Astrocyte (in vitro differentiated cells and primary cell): ENCODE measurements at places on chromosomes 2 and 18.
A peak's percentile ranks its signal among the peaks of the same experiment; 100 is the strongest.

DNA sequence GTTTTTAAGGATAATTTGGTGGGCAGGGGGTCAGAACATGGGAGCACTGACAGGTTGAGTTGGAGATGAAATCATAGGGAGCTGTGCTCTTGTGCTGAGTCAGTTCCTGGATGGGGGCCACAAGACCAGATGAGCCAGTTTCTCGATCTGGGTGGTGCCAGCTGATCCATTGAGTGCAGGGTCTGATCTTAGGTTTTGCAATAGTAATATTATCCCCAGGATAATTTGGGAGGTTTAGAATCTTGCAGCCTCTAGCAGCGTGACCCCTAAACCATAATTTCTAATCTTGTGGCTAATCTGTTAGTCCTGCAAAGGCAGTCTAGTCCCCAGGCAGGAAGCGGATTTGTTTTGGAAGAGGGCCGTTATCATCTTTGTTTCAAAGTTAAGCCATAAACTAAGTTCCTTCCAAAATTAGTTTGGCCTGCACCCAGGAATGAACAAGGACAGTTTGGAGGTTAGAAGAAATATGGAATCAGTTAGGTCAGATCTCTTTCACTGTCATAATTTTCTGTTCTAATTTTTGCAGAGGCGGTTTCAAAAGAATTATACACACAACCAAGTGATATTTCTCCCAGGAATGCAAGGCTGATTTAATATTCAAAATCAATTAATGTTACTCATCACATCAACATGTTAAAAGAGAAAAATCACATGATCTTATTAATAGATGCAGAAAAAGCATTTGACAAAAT, 23.0 kb downstream of the DBI start:
- H3K4me3 ChIP-seq: no peak overlapping the region
- no peaks in the 10 kb centered on the region for H3K27me3 ChIP-seq
- no peaks in the 10 kb centered on the region for H3K36me3 ChIP-seq
- peaks cover 10% of the 10 kb centered on the region for H3K4me1 ChIP-seq
- no peak overlapping the region for H3K27ac ChIP-seq
- DNase-seq: peak; percentile 56

- peaks cover 8% of the 10 kb centered on the region for H3K27me3 ChIP-seq
- no peak overlapping the region for H3K27ac ChIP-seq
- H3K4me1 ChIP-seq: no peaks in the 10 kb centered on the region
- DNase-seq: peak; percentile 10
- H3K36me3 ChIP-seq: no peaks in the 10 kb centered on the region
- no peak overlapping the region for H3K4me3 ChIP-seq
These were observed 80.6 kb downstream of the EN1 start for GRCh38 chr2:118766871-118767270.

GRCh38 chr2:186748354-186748753, 54.5 kb downstream of the FAM171B start:
- no peak overlapping the region for H3K4me3 ChIP-seq
- H3K27me3 ChIP-seq: no peaks in the 10 kb centered on the region
- no peak for DNase-seq

DNA sequence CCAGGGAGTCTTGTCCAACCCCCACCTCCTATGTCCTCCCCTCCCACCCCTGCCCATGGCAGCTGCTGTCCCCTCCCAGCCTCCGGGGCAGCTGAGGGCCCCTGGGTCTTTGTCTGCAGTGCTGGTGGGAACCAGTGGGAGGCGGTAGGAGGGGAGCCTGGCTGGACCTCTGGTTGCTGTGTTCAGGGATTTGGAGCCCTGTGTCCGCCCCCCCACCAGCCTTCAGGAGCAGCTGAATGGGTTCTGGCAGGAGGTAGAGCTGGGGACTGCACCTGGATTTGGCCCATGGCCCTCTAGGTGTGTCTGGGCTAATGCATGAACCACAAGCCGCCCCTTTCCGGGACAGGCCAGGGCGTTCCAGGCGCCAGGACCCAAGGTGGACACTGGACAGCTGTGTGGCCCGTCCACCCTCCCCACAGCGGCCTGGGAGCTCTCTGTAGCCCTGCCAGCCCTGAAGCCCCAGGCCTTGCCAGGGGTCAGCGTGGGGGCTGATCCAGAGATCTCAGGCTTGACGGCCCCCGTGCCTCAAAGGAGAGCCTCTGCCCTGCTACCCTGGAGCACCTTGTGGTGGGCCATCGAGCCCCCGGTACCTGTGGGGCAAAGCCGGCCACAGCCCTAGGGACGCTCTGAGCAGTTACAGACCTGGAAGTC, 25.4 kb downstream of the GPC1 start:
- DNase-seq: no peak
- peaks cover 7% of the 10 kb centered on the region for H3K36me3 ChIP-seq
- H3K4me1 ChIP-seq: no peaks in the 10 kb centered on the region
- H3K4me3 ChIP-seq: no peak overlapping the region
- H3K27me3 ChIP-seq: no peaks in the 10 kb centered on the region

GRCh38 chr2:129554373-129554772, 425.1 kb upstream of the RAB6C start:
- no peaks in the 10 kb centered on the region for H3K4me1 ChIP-seq
- H3K4me3 ChIP-seq: no peak overlapping the region
- no peaks in the 10 kb centered on the region for H3K27me3 ChIP-seq

- H3K27me3 ChIP-seq: no peaks in the 10 kb centered on the region
- no peak overlapping the region for H3K4me3 ChIP-seq
- DNase-seq: no peak
- no peak overlapping the region for H3K27ac ChIP-seq
- H3K36me3 ChIP-seq: no peaks in the 10 kb centered on the region
These were observed 148.1 kb upstream of the HS6ST1 start for GRCh38 chr2:128466776-128467175.

GRCh38 chr18:76431437-76432273, 63.4 kb downstream of the ZNF516 start:
- H3K4me1 ChIP-seq: no peaks in the 10 kb centered on the region
- H3K36me3 ChIP-seq: no peaks in the 10 kb centered on the region
- no peak overlapping the region for H3K4me3 ChIP-seq

DNA sequence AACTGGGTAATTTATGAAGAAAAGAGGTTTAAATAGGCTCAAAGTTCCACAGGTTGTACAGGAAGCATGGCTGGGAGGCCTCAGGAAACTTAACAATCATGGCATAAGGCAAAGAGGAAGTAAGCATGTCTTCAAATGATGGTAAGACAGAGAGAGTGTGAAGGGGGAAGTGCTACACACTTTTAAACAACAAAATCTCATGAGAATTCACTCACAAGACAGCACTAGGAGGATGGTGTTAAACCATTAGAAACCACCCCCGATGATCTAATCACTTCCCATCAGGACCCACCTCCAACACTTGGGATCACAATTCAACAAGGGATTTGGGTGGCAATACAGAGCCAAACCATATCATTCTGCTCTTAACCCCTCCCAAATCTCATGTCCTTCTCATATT, 34.9 kb downstream of the CFAP210 start:
- H3K27me3 ChIP-seq: no peaks in the 10 kb centered on the region
- H3K36me3 ChIP-seq: no peaks in the 10 kb centered on the region
- no peaks in the 10 kb centered on the region for H3K4me1 ChIP-seq

DNA sequence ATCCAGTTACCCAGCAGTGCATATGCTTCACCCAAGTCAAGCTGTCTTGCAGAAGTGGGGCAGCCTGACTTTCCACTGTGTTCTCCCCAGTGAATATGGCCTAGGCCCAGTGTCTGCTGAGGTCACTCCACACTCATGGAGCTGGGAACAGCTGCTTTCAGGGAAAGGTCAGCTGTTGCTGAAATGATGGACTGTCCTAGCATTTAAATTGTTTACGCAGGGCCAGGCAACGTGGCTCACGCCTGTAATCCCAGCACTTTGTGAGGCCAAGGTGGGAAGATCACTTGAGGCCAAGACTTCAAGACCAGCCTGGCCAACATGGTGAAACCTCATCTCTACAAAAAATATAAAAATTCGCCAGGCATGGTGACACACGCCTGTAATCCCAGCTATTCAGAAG, 86.5 kb downstream of the LIPG start:
- peaks cover 5% of the 10 kb centered on the region for H3K27me3 ChIP-seq
- H3K27ac ChIP-seq: no peak overlapping the region
- peaks cover 16% of the 10 kb centered on the region for H3K4me1 ChIP-seq
- no peaks in the 10 kb centered on the region for H3K36me3 ChIP-seq
- DNase-seq: no peak
- no peak overlapping the region for H3K4me3 ChIP-seq

- no peak overlapping the region for H3K4me3 ChIP-seq
- H3K27ac ChIP-seq: no peak overlapping the region
- H3K27me3 ChIP-seq: no peaks in the 10 kb centered on the region
These were observed 86.2 kb downstream of the PAX3 start for GRCh38 chr2:222212571-222212970.

GRCh38 chr18:69177702-69178101, 223.0 kb upstream of the DOK6 start:
- DNase-seq: no peak
- no peaks in the 10 kb centered on the region for H3K4me1 ChIP-seq
- no peaks in the 10 kb centered on the region for H3K36me3 ChIP-seq
- no peak overlapping the region for H3K4me3 ChIP-seq

- no peak overlapping the region for H3K27ac ChIP-seq
- H3K36me3 ChIP-seq: peaks cover 12% of the 10 kb centered on the region
- no peaks in the 10 kb centered on the region for H3K27me3 ChIP-seq
- H3K4me1 ChIP-seq: peaks cover 4% of the 10 kb centered on the region
- no peak overlapping the region for H3K4me3 ChIP-seq
These were observed 6.5 kb downstream of the TEX261 start for GRCh38 chr2:70988151-70988550.

DNA sequence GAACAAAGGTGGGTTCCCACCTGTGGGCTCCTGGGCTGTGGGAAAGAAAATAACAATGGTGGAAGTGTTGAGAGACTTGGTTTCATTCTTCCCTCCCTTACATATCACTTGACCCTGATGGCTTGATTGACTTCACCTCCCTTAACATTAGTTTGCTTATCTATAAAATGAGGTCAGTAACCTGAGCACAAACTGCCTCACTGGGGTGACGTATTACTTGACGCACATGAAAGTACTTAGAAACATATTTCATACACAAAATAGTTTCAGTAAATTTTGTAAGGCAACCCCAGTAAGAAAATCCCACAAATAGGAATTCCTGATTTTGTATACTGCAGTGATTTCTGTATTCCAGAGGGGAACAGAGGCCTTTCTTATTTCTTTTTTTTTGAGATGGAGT, 29.4 kb upstream of the LPIN2 start:
- no peak overlapping the region for H3K27ac ChIP-seq
- no peak for DNase-seq
- H3K36me3 ChIP-seq: no peaks in the 10 kb centered on the region
- H3K27me3 ChIP-seq: no peaks in the 10 kb centered on the region
- no peaks in the 10 kb centered on the region for H3K4me1 ChIP-seq

- H3K27ac ChIP-seq: no peak overlapping the region
- H3K4me1 ChIP-seq: no peaks in the 10 kb centered on the region
- H3K4me3 ChIP-seq: no peak overlapping the region
These were observed 396.2 kb downstream of the ZNF516 start for GRCh38 chr18:76098674-76099411.

GRCh38 chr2:170221317-170222288, 43.7 kb downstream of the MYO3B start:
- H3K36me3 ChIP-seq: no peaks in the 10 kb centered on the region
- no peak overlapping the region for H3K4me3 ChIP-seq
- H3K27ac ChIP-seq: no peak overlapping the region
- peak; percentile 31 for DNase-seq
- H3K27me3 ChIP-seq: no peaks in the 10 kb centered on the region

- no peaks in the 10 kb centered on the region for H3K36me3 ChIP-seq
- no peaks in the 10 kb centered on the region for H3K27me3 ChIP-seq
- no peak overlapping the region for H3K27ac ChIP-seq
These were observed 54.9 kb upstream of the HS6ST1 start for GRCh38 chr2:128373451-128374000.

DNA sequence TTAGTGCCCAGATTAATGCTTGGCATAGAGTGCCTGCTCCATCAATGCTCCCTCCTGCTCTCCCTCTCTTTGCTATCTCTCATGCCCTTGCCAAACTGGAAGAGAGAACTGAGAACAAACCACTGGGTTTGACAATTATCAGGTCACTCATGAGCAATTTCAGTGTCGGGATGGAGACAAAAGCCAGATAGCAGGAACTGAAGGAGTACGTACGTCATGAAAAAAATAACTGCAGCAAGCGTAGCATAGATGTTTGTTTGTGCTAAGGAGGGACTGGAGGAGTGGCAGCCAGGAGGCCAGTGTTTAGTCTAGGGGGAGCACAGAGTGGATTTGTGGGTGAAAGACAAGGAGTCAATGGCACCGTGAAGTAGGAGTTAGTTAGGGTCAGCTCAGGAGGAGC, 113.3 kb downstream of the POLE4 start:
- H3K27me3 ChIP-seq: no peaks in the 10 kb centered on the region
- no peaks in the 10 kb centered on the region for H3K4me1 ChIP-seq
- DNase-seq: no peak
- no peak overlapping the region for H3K4me3 ChIP-seq
- H3K27ac ChIP-seq: no peak overlapping the region

DNA sequence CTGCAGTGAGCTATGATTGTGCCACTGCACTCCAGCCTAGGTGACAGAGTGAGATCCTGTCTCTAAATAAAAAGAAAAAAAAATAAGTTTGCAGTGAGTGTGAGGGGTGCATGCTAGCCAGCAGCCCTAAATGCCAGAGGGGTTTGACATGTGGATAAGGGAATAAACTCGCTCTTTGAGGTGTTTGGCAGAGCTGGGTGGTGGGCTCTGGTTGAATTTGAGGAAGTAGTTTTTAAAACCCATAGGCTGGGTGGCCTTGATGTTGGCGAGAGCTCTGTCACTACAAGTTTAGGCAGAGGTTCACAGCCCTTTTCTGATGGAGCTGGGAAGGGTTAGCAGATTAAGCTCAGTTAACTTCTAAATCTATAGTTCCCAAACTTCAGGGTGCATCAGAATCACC, 3.1 kb downstream of the ANXA4 start:
- no peak overlapping the region for H3K4me3 ChIP-seq
- H3K36me3 ChIP-seq: no peaks in the 10 kb centered on the region
- no peaks in the 10 kb centered on the region for H3K27me3 ChIP-seq
- DNase-seq: no peak
- H3K27ac ChIP-seq: no peak overlapping the region

DNA sequence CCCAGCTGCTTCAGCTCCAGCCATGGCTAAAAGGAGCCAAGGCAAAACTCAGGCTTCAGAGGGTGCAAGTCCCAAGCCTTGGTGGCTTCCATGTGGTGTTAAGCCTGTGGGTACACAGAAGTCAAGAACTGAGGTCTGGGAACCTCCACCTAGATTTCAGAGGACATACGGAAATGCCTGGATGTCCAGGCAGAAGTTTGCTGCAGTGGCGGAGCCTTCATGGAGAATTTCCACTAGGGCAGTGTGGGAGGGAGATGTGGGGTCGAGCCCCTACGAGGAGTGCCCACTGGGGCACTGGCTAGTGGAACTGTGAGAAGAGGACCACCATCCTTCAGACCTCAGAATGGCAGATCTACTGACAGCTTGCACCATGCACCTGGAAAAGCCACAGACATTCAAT, 76.1 kb upstream of the KCTD1 start:
- DNase-seq: no peak
- no peaks in the 10 kb centered on the region for H3K4me1 ChIP-seq
- no peak overlapping the region for H3K27ac ChIP-seq
- no peaks in the 10 kb centered on the region for H3K27me3 ChIP-seq

GRCh38 chr2:216216951-216217903, 108.1 kb downstream of the XRCC5 start:
- DNase-seq: peak; percentile 46
- H3K4me3 ChIP-seq: no peak overlapping the region
- H3K27ac ChIP-seq: peak overlapping the region; percentile 42
- H3K36me3 ChIP-seq: peaks cover 1% of the 10 kb centered on the region

GRCh38 chr2:122007126-122007525, 251.7 kb downstream of the TSN start:
- no peaks in the 10 kb centered on the region for H3K27me3 ChIP-seq
- no peaks in the 10 kb centered on the region for H3K4me1 ChIP-seq
- no peaks in the 10 kb centered on the region for H3K36me3 ChIP-seq
- no peak overlapping the region for H3K27ac ChIP-seq
- DNase-seq: no peak
- no peak overlapping the region for H3K4me3 ChIP-seq
